Stimulated activated CD4-positive, alpha-beta T cell treated with anti-CD3 and anti-CD28 coated beads, Interleukin-2, amount 100 ng/mL, for 24 hours (primary cell): ENCODE measurements at places on chromosomes 3 and 15.

DNA sequence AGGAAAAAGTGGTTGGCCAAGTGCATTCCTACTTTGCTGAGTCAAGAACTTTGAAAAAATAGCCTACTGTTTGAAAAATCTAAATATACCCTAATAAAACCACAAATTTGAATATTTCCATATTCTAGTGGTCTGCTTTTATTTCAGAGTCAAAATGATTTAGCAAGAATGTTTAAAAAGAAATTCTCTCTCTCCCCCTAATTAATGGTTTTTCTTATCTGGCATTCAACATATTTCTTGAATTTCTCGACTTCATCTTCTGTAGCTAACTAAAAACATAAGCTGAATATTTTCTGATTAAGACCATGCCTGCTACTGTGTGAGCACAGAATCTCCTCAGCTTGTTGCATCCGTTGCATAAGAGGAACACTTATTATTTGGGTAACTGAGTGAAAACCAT is 563.5 kb upstream of the TBL1XR1 start:
- no peak for DNase-seq

DNA sequence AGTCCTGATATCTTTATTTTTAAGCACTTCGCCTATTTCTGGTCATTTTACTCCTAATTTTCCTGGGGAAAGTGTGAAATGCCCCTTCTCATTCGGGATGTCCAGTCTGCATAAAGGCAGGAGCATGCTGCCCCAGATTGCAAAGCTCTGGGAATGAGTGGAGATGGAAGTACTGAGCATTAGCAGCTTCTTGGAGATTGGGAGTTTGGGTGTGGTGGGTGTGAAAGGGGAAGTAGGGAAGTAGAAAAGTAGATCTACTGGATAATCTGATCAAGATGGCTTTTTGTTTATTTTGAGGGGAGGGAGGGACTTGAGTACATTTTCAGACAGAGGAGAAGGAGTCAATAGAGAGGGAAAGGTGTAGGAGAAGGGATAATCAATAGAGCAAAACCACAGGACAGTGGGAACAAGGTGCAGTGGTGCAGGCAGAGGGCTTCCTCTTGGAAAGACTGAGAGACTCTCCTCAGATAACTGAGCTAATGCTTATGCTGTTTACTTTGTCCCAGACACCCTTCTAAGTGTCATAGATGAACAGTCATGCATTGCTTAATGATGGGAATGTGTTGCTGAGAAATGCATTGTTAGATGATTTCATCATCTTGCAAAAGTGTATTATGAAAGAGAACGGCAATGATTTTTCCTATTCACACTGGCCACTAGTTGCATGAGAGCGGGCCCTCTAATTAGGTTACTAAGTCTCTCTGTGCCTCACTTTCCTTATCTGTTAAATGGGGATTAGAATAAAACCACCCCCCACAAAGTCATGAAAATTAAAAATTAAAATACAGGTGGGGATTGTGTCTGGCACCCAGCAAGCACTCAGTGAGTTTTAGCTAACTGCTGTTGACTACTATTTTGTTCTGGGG is 45.5 kb downstream of the PHLDB2 start:
- no peak for DNase-seq

DNA sequence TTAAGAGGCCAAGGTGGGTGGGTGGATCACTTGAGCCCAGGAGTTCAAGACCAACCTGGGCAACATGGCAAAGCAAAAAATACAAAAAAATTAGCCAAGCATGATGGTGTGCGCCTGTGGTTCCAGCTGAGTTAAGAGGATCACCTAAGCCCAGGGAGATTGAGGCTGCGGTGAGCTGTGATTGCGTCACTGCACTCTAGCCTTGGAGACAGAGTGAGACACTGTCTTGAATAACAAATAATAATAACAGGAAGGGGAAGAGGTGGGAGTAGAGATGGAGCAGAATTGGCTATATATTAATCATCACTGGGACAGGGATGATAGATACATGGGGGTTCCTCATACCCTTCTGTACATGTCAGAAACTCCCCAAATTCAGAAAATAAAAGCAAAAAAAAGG is 23.8 kb upstream of the NMB start:
- DNase-seq, result peak; percentile 57

GRCh38 chr15:67407786-67408185 is 113.1 kb upstream of the C15orf61 start:
- DNase-seq, result no peak

DNA sequence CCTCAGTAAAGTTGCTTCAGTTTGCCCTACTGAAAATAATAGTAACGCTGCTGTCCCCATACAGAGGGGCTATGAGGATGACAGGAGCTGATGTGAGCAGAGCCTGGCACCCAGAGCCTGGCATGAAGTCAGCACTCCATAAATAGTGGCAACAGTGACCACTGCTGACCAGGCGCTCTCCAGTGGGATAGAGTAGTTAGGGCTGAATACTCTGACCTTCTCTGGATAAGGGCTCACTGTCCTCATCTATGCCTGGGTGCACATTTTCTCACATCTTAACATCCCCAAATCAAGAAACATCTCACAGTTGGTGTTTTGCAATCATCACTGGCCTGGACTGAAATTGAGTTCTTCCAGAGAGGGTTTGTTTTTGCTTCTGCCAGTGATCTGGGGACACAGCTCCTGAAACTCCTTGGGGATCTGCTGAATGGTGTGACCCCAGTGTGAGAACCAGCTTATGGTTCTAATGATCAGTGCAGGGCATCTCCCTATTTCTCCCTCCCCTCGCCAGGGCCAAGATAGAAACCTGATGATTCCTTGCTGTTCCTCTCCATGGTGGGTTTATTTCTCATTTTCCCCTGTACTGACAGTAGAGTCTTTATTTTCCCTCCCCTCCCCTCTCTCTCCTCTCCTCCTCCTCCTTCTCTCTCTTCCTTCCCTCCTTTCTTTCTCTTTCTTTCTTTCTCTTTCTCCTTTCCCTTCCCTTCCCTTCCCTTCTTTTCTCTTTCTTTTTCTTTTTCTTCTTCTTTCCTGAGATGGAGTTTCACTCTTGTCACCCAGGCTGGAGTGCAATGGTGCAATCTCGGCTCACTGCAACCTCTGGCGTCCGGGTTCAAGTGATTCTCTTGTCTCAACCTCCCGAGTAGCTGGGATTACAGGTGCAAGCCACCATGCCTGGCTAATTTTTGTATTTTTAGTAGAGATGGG is 3.5 kb upstream of the PCSK6 start:
- DNase-seq, result no peak

DNA sequence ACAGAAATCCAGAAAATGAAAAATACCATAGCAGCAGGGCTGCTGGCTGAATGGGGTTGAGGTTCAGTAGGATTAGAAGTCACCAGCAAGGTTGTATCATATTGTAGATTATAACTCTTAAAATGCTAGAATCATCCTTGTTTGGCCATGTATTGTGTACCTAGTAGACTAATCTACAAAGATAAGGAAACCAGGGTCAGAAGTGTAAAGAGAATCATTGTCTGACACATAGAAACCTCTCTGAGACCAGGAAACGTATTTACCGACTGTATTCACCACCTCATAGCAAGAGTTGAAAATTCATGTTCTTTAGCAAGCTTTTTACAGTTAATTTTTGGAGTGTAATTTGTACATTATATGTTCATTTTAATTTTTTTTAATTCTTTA is 168.8 kb downstream of the ECT2 start:
- DNase-seq, result no peak

GRCh38 chr3:140736863-140737460 is 59.1 kb downstream of the TRIM42 start:
- DNase-seq, result peak; percentile 18

- peak; percentile 62 for DNase-seq
These were observed 654 bp downstream of the RUBCN start for GRCh38 chr3:197736010-197736490.

DNA sequence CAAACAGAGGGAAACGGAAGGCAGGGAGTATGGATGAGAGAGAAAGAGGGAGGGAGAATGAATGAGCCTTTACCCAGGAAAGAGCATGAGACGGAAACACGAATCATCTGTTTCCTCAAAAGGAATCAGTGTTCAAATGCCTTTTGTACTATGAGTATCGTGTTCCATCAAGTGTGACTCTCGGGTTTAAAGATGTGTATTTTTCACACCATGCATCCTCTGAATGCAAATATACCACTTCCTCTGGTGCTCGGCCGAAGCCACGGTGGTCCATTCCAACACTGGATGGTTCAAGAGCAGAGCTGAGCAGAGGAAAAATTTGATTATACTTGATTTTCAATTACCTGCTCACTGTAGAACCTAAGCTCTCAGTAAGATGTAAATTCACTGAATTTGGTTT is 505.1 kb downstream of the MECOM start:
- DNase-seq, result no peak

GRCh38 chr15:88708655-88709054 is 69.8 kb downstream of the ISG20 start:
- no peak for DNase-seq
